Spinal cord (tissue), 10 donors: ENCODE measurements at places on chromosomes 12 and 14. TPM values are rescaled to one million over a fixed set of nuclear protein-coding genes. Genes with fewer than 3 reads are reported as not detected.

P2RX2 gene
- polyA plus RNA-seq, result 0.65 TPM

PTGER2 gene
- polyA plus RNA-seq, result 3.4 TPM

SERPINA9 gene
- not detected for polyA plus RNA-seq

AQP5 gene
- 2.4 TPM for polyA plus RNA-seq

CFAP54 gene
- 3.3 TPM for polyA plus RNA-seq

GRCh38 chr12:20567413-20567812 lies 127.7 kb upstream of the SLCO1C1 start:
- DNase-seq, result no peak

GRCh38 chr14:49905989-49906388 lies 13.1 kb downstream of the ARF6 start:
- no peak for DNase-seq

DNA sequence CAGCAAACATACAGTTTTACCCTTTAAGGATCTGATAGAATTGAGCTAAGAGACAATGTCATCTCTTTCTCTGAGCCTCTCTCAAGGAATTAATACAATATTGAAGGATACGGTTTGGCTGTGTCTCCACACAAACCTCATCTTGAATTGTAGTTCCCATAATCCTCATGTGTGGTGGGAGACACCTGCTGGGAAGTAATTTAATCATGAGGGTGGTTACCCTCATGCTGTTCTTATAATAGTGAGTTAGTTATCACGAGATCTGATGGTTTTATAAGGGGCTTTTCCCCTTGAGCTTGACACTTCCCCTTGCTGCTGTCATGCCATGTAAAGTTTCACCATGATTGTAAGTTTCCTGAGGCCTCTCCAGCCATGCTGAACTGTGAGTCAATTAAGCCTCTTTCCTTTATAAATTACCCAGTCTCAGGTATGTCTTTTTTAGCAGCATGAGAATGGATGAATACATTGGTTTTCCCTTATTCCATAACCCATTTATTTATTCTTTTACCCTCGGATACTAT lies 47.6 kb downstream of the TMEM30B start:
- DNase-seq, result no peak

GRCh38 chr14:49250517-49250916 lies 335.7 kb downstream of the RPS29 start:
- DNase-seq, result no peak

DNA sequence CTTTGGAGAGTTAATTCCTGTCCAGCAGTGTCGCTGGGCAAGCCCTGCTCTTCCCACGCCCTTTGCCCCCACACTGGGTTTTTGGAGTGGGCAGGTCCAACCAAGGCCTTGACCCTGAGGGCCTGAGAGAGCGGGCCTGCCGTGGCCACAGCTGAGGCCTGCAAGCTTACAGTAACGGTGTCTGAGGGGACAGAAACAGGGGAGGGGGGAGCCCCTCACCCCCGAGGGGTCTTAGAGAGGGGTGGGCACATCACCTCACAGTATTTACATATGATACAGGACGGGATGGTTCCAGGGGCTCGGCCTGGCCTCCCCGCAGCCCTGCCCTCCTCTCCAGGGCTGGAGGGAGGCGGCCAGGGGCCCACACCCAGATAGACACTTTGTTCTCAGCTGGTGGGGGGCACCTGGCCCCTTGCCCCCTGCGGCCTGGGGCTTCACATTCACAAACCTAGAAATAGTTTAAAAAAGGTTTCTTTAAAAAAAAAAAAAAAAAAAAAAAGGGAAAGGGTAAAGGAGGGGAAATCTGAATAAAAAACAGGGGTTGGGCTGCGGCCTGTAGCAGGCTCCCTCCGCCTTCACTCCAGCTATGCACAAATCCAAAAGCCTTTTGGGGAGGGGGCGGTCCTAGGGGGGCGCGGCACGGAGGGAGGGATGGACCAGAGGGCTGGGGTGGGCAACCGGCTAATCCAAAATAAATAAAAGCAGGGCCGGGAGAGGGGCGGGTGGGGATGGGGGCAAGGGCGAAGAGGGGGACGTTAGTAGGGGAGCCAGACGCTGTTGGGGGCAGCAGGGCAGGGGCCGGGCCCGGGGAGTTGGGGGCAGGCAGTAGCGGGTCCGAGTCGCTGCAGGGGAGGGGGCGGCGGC lies 14.8 kb upstream of the PLA2G1B start:
- no peak for DNase-seq

DNA sequence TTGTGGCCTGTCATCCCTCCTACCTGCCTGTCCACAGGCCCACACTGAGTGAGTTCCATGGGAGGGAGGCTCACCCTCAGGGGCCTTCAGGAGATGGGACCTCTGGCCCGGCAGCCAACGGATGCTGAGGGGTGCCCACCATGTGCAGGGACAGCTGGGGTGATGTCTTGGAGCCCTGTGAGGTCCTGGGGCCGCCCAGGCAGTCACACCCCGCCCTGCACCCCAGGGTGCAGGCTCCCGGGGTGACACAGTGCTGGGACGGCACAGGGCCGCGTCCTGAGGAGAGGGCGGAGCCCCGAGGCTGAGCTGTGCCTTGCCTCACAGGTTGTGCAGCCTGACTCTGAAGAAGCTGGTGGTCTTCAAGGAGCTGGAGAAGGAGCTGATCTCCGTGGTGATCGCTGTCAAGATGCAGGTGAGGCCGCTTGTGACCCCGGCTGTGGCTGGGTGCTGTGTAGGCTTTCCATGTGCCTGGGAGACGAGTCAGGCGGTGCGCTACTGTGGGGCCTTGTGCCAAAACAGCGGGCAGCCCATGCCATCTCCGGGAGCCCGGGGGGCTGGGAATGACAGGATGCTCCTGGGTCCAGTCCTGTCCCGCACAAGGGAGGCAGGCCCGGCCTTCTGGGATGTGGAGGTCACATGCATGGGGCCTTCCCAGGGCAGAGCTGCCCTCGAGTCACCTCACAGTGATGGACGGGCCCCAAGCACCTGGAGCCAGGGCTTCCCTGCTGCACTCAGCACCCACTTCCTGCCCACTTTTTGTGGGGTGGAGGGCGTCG lies 33.8 kb downstream of the PACS2 start:
- no peak for DNase-seq
